Stimulated activated CD8-positive, alpha-beta memory T cell treated with anti-CD3 and anti-CD28 coated beads, Interleukin-15, amount 100 ng/mL, for 1 hour (primary cell): ENCODE measurements at places on chromosomes 6 and 20.

DNA sequence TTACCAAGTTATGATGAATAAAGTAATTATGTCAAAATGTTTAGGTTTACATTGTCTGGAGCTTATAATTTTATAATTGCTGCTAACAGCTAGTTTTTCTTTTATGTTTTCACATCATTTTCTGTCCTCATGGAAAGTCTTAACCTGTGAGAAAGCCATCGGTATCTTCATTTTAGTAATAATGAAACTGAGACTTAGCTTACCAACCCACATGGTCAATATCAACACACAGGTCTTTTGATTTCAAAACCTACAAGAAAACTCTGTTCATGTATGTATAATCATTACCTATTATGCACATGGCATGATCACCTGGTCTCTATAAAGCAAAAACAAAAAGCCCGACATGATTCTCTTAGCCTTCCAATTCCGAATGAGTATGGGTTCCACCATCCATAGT lies 61.9 kb downstream of the KCNQ5 start:
- DNase-seq: no peak

- no peak for DNase-seq
These were observed 524.4 kb downstream of the KIF16B start for GRCh38 chr20:16048876-16049275.

GRCh38 chr6:69164564-69165229 lies 529.6 kb downstream of the ADGRB3 start:
- no peak for DNase-seq

- no peak for DNase-seq
These were observed 4.6 kb downstream of the HLA-DPB1 start for GRCh38 chr6:33080127-33081089.

- no peak for DNase-seq
These were observed 112.6 kb upstream of the AFDN start for GRCh38 chr6:167714152-167714551.

- DNase-seq: no peak
These were observed 233.4 kb downstream of the TBC1D7 start for GRCh38 chr6:13094781-13095425.

DNA sequence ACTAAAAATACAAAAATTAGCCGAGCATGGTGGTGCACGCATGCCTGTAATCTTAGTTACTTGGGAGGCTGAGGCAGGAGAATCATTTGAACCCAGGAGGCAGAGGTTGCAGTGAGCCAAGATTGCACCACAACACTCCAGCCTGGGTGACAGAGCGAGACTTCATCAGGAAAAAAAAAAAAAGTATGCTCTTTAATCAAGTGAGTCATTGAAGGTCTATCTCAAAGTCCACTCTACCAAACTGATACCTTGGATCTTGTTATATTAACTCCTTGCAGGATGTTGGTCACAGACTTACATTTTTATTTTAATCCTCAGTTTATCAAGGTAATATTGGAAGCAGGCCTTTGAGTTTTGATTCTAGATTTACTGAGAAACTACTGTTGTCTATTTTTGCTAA lies 348.7 kb downstream of the COL12A1 start:
- no peak for DNase-seq

GRCh38 chr6:126091466-126091865 lies 105.1 kb downstream of the TRMT11 start:
- DNase-seq: no peak

GRCh38 chr6:148085631-148086331 lies 256.9 kb upstream of the SASH1 start:
- no peak for DNase-seq

DNA sequence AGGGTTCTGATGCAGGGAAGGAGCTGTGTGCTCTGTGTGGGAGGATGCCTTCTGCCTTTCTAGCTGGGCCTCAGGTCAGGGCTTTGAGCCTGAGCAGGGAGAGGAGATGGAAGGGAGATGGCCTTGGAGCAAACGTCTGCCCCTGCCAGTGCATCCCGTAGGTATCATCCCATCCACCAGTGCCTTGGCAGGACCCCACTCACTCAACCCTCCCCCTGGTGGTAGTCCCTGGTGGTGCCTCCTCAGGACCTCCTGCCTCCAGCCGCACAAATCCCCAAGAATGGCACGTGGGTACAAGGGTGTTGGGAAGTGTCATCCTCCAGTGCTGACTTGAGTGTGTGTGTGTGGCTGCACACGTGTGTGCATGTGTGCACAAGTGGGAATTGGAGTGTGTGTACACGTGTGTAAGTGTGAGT lies 23.1 kb upstream of the MICB start:
- no peak for DNase-seq

DNA sequence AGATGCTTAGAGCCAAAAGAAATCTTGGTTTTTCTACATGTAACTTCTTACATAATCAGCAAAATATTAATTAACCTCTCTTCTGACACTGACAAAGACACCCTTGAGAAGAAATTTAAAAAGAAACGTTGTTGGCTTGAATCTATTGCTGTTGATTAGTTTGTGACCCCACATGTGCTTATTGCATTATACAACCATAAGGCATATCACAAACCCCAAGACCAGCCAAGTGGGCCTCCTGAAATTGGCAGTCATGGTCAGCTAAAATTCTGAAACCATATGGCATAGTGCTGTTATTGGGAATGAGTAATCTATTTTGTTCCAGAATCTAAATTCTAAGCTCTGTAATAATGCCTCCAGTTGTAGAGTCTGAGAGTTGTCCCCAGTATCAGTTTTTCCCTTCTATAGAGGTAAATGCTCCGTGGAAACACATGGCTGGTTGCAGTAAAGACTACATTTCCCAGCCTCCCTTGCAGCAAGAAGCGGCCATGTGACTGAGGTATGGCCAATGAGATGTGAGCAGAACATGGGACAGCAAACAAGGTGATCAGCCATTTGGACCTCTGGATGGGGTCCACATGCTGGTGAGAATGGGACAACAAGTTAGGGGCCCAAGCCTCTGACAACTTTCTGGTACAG lies 42.3 kb upstream of the PTPN1 start:
- no peak for DNase-seq

GRCh38 chr20:64055893-64056638 lies 6.6 kb upstream of the SOX18 start:
- no peak for DNase-seq

GRCh38 chr6:86791476-86791875 lies 145.9 kb upstream of the HTR1E start:
- DNase-seq: no peak

DNA sequence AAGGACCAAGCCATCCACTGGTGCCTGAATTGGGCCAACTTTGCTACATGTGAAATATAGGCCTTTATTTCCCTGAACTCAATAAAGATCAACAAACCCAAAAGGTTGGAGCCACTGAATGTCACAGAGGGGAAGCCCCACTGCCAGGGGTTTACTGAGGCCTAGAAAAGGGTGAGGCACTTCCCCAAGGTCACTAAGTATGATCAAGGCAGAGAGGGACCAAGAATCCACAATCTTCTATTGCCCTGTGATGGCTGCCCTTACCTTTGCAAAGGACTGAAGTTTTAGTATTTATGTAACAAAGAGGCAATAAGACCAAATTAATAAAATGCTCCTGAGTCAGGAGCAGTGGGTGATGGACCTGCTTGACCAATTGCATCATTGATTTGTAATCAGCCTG lies 18.0 kb downstream of the TREM1 start:
- no peak for DNase-seq

DNA sequence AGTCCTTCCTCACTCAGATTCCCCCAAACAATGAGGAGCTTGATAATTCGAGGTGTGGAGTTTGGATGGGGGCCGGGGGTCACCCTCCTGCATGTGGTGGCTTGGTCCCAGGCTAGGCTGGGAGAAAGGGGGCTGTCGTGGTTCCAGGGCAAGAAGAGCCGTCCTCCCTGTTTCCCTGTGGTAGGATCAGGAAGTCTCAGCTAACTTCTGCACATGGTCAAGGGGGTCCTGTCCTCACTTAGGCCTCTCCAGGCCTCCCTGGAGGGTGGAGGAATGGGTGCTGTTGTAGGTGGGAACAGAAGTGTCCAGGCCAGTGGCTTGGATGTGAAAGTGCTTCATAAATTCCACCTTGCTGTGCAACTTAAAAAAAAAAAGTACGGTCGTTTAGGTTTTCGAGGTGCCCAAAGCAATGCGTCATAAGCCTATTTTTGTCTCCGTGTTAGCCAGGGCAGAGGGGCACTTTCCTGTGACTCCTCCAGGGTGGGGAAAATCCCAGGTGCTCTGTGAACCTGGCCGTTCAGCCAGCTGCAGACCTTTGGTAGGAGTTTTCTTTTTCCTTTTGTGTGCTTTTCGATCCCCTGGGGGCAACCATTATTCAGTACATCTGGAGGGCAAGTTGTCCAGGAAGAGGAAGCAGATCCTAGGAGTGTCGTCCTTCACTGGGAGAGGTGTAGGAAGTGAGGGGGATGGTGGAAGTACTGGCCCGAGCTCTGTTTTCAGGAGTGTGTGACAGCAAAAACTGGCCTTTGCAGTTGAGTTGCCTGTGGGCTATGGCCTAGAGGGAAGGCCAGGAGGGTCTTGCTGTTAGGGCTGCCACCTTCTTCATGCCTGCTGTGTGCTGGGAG lies 9.6 kb downstream of the IGF2R start:
- no peak for DNase-seq

DNA sequence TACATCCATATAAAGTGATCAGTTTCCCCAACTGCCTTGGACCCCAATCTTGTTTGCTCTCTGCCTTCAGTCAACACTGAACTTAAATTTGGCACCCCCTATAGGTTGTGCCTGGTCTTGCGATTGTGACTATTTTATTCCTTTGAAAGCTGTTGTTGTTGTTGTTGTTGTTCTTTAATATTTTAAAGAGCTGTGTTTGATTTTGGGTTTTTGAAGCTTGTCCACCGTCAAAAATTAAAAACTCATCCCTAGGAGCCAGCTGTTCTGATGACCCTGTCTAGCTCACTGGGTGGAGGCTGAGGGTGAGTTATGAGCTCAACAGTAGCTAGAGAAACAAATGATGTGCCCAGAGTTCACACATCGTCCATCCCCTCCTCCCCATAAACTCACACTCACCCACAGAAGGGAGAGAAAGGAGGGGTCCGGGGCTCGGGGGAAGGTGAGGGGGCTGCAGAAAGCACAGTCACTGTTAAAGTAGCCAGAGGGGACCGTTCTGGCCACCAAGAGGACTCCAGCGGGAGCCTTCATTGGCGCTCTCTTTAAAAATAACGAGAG lies 4.0 kb downstream of the SIM1 start:
- no peak for DNase-seq

GRCh38 chr20:43974695-43975094 lies 60.0 kb downstream of the TOX2 start:
- DNase-seq: no peak

- no peak for DNase-seq
These were observed 11.6 kb upstream of the F13A1 start for GRCh38 chr6:6331946-6332601.

- DNase-seq: no peak
These were observed 28.3 kb upstream of the B3GAT2 start for GRCh38 chr6:70985156-70985555.

GRCh38 chr6:42960243-42961019 lies at the start of gene GNMT:
Gene GNMT, plus strand, starts transcription at chr6:42960754. Its CDS starts 14 bp downstream, at chr6:42960768.
- DNase-seq: no peak

DNA sequence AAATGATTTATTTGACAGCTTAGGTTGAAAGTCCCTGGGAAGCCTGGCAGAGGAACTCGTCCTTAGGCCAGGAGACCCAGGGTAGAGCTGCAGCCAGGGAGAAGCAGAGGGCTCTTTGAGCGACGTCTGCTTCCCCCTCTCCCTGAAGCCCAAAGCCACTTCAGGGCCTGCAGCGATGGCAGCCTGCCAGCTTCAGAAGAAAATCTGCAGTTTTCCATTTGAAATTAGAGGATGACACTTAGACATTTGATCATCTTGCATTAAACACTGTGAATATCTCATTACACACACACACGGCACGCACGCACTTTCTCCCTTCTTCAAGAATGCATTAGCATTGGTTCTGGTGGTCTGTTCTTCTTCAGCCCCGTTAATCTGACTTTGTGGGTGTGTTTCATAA lies 96.5 kb downstream of the PLEKHG1 start:
- DNase-seq: no peak

DNA sequence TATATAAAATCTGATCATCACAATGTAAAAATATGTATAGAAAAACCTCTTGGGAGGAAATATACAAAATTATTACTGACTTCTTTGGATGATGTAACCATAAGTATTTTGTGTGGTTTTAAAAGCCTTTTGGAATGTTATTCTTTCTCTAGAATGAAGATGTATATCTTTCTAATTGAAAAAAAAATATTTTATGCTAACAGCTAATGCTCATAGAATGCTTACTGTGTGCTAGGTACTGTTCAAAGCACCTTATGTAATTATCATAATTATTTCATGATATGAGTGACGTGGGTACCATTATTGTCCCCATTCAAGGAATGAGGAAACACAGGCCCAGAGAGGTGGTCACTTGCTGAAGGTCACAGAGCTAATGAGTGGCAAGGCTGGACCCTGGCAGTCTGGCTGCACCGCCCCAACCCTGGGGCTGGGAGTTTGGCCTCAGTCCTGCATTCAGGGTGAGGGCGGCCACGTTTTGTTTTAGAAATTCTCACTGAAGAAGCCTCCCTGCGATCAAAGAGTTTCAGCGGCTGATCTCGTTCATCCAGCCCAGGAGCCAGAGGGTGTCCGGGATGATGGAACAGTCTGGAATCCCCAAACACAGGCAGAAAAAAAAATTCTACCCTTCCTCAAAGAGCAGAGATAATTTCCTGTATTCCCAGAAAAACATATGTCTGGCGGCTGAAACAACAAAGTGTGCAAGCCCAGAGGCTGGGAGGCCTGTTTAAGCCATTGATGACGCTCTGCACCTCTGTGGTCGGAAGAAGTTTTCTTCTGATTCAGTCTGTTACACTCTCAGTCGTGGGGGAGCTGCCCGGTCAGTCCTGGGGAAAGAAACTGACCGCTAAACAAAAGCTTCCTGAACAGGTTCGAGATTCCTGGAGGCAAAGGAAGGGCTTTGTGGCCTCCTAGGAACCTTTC lies 37.3 kb downstream of the TFEB start:
- no peak for DNase-seq

- DNase-seq: no peak
These were observed 94.8 kb upstream of the SSTR4 start for GRCh38 chr20:22940350-22940749.

- no peak for DNase-seq
These were observed 25.2 kb downstream of the DLL1 start for GRCh38 chr6:170265655-170266054.

DNA sequence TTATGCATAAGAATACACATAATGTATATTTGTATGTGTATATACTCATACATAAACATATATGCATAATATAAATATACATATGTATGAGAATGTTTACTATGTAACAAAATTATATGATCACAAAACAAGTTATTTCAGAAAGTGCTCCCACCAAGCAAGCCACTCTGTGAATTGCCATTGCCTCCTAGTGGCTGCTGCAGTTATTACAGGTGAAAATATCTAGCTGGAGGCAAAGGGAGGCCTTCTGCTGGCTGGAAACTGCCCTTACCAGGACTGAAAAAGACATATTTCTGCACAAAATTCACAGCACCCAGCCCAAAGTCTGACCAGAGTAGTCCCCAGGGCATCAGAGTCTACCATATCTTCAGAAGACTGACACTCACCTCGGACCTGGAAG lies 14.4 kb upstream of the ADAM33 start:
- DNase-seq: no peak

GRCh38 chr20:48189181-48189580 lies 403.9 kb upstream of the SULF2 start:
- DNase-seq: no peak
